NCI-H226 (cell line): ENCODE measurements at places on chromosomes 4 and X.
A peak's percentile ranks its signal among the peaks of the same experiment; 100 is the strongest.

DNA sequence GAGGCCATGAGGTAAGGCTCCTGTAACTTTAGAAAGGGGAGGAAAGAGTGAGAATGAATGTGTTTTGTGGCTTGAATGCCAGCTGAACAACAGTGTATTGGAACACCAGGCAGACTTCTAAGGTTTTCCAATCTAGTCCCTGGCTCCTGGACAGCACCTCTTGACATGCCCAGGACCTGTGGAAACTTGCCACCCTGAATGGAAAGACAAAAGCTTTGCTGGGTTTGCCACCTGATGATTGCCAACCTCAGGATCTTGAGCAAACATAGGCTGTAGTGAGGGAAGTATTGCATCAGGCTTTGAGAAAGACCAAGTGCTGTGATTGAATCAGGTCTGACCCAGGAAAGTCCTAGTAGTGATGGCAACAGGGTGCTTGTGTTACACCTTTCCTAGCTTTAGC lies 1393.1 kb upstream of the DIAPH2 start:
- DNase-seq: no peak

DNA sequence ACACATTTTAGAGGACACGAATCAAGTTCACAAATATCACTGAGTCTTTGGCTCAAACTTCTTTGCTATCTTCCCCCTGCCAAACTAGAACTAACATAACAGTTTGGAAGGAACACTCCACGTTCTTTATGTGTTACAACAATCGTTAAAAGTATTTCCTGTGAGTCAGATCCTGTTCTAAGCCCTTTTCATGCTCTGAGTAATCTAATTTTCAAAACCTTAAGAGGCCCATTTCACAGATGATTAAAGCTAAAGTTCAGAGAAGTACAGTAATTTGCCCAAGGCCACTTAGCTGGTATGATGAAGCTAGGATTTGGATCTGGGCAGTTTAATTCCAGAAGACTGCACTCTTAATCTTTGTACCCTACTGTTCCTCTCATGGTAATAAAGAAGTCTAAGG lies 854.4 kb upstream of the INTU start:
- peak; percentile 37 for DNase-seq

- DNase-seq: no peak
Measured at GRCh38 chr4:96342790-96343455, 503.0 kb downstream of the PDHA2 start.

GRCh38 chr4:128371876-128372275 lies 84.3 kb upstream of the PGRMC2 start:
- DNase-seq: no peak

GRCh38 chrX:12958461-12958860 lies 16.4 kb upstream of the TMSB4X start:
- DNase-seq: no peak

DNA sequence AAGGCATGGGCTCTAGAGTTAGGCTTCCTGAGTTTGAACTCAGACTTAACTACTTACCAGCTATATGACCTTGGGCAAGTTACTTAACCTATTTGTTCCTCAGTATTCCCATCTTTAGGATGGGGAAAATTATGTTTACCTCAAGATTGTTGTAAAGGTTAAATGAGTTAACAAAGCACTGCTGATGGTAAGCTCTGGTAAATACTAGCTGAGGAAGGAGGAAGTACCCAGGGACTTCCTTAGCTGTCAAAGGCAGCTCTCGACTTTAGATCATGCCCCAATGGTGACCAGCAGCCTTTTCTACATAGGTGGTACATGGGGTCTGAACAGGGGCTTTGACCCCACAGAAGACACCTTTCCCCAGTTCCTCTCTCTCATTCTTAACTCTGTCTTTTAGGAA lies 20.1 kb downstream of the ATP7A start:
- no peak for DNase-seq

- DNase-seq: no peak
Measured at GRCh38 chr4:176308441-176308840, 11.3 kb upstream of the SPCS3 start.

DNA sequence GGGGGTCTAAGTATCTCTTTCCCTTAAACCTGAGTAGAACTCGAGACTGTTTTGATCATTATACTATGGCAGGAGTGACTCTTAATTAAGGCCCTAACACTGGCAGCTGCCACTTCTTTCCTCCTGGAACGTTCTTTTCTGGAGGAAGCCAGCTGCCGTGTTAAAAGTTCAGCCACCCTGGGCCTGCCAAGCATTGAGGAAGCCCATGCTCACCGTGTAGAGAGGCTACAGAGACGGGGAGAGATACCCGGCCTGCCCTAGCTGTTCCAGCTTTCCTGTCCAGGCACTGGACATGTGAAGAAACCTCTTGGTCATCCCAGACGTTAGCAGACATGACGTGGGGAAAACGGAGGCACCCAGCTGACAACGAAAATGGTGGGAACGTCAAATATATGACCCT lies 274.1 kb downstream of the ARHGAP10 start:
- no peak for DNase-seq

DNA sequence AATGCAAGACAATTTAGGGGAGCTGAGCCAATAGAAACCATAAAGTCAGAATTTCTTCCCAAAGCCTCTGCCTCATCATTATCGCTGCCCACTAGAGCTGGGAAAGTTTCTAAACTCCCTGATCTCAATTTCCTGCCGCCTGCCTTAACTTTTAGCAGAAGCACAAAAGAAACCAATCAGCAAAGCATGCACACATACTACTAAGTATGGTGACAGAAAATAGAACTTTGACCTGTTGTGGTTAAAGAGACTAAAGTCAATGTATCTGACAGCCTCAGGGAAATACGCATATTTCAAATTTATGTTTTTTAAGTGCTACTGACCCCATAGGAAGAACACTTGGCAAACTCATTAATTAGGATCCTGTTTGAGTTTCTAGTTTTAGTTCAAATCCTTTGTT lies 10.1 kb downstream of the STK26 start:
- DNase-seq: no peak

DNA sequence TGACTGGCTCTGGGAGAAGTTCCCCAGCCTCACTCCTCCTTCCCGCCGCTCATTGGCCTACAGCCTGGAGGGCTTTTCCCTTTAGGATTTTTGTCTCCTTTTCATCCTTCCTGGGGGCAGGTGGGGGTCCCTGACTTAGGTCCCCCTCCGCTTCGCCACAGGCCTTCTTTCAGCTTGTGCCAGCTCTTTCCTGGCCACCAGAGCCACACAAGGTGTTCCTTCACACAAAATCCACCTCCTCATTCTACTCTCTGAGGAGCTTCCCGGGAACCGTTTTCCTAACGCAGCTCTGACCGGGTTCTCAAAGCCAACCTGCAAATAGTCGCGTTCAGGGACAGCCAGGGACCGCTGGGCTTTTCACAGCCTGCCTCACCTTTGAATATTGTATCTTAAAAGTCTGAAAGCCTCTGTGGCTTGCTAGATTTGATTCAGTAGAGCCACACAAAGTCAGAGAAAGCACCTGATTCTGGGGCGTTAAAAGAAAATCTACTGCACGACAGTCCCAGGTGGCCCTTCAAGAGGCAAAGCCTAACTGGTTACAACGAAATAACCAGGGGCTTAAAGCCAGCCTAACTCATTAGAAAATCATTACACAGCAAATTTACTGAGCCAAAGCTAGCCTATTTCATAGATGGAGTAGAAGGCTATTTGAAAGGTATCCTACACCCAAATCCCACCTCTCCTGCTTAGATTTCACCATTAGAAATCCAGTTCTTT lies 731 bp upstream of the GPC3 start:
- DNase-seq: no peak

DNA sequence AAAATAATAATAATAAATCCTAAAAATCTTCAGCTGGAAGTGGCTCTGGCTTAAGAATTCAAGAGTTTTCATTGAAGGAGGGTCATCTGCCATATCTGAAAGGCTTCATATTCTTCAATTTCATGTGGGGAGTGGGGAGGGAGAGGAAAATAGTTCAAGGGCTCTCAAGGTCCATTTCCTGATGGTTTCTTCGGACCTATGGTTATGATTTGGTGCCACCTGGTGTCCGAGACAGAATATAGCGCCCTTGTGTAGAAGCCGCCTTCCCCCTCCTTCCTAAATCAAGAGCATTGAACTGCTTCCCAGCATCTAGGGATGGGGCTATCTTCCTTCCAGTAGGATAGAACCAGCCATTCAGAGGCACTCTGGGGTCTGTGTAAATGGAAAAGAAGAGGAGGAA lies 34.3 kb downstream of the NLGN3 start:
- DNase-seq: peak; percentile 2

GRCh38 chr4:185332575-185333464 lies 62.9 kb downstream of the LRP2BP start:
- DNase-seq: no peak

DNA sequence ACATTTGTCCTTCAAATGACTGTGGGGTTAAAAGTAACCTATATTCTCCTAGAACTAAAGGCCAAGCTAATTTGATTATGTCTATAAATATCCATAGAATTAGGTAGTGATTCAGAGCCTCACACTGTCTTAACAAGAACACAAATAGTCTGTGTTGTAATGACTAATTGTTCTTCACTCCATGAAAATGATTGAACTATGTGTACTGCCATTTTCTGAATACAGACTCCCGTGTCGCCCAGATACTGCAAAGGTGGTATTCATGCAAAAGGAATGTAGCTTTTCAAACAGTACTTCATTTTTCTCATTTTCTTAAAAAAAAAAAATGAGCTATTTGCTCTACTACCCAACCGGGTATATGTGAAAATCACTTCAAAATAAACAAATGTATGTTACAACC lies 11.3 kb upstream of the PHKA2 start:
- DNase-seq: no peak

GRCh38 chr4:25028851-25029250 lies 1.9 kb downstream of the LGI2 start:
- DNase-seq: no peak

- DNase-seq: no peak
Measured at GRCh38 chrX:17266136-17266535, 108.9 kb upstream of the NHS start.

GRCh38 chrX:43682726-43683125 lies 26.6 kb downstream of the MAOA start:
- no peak for DNase-seq

DNA sequence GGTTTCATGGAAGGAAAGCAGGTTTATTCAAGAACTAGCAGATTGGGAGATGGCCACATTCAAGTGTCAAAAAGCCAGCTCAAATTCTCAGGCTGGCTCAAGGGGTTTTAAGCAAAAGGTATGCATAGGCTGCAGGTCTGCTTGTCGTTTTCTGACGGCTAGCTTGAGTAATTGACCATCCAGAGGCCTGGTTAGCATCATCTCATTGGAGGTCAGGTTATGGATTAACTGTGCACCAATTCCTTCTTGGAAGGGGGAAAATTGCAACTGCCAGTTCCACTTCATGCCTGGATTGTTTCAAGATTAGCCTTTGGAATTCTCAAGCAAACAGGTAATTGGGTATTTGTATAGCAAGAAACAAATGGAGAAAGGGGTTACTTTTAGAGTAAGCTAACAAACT lies 62.1 kb downstream of the FUNDC1 start:
- no peak for DNase-seq

- no peak for DNase-seq
Measured at GRCh38 chr4:59650861-59651260, 1549.3 kb upstream of the ADGRL3 start.

- DNase-seq: no peak
Measured at GRCh38 chrX:2526390-2526789, 25.6 kb upstream of the DHRSX start.

- peak; percentile 86 for DNase-seq
Measured at GRCh38 chrX:63330681-63331080, 20.5 kb downstream of the SPIN4 start.

DNA sequence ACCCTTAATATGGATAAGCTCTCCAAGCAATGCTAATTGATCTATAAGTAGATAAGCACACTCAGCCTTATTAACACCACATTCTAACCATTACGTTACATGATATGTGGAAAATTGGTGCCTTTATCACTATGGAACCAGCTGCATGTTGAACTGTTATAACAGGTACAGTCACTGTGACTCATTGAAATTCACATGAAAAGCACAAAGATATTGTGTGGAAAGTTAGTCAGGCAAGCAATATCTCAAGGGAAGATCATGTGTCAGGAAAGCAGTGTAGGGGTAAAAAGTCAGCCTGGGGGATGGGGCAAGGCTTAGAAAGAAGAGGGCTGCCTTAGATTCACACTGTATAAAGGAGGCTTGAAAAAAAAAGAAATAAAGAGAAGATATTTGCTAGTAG lies 313.7 kb upstream of the SMIM31 start:
- DNase-seq: peak; percentile 77

- DNase-seq: no peak
Measured at GRCh38 chr4:1478766-1479355, 72.6 kb upstream of the NKX1-1 start.

- DNase-seq: no peak
Measured at GRCh38 chr4:7045961-7046921, 3.1 kb downstream of the TADA2B start.

DNA sequence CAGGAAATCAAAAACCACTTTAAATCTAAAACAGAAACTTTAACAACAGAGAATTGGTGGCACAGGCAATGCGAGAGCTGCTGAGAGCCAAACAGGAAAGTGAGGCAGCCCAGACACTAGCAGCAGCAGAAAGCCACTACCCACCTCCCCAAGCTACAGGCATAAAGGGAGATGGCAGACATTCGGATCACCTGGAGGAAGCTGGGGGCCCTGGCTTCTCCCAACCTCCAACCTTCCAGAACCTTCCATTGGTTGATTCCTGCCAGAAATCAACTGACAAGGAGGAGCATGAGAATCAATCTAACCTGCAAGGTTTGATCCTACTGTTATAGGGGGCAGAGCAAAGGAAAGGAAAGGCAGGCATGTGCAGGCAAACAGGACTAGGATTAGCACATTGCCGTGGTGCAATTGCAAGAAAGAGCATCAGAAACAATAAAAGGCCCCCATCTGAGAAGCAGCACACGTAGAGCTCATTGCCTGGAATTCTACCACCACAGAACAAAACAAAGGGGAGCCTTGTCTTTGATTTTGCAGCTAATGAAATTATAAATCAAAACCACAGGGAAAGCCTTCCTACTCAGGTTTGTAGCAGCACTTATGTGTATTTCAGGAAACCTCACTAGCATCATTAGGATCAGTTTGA lies 427.3 kb upstream of the RASGEF1B start:
- DNase-seq: no peak
